HT-29 (cell line): ENCODE measurements at places on chromosomes 11 and 22. TPM values are rescaled to one million over a fixed set of nuclear protein-coding genes. Genes with fewer than 3 reads are reported as not detected.

Gene GNG3
- not detected in 2 replicates for total RNA-seq

Gene CARNS1
- 0.70 and 0.76 TPM in 2 replicates for total RNA-seq

Gene MISFA
- total RNA-seq = 0.76 and 1.0 TPM in 2 replicates

Gene CALCB
- total RNA-seq = not detected in 2 replicates

Gene LDHAL6A
- not detected in 2 replicates for total RNA-seq

Gene DDIAS
- total RNA-seq = 5.2 and 5.7 TPM in 2 replicates

Gene OR51I1
- not detected in 2 replicates for total RNA-seq

Gene ANO3
- under 0.01 and 0.57 TPM in 2 replicates for total RNA-seq

Gene TRIM6
- 0.47 and 2.7 TPM in 2 replicates for total RNA-seq

Gene ALG8
- total RNA-seq = 37.2 and 41.9 TPM in 2 replicates

Gene DDI1
- total RNA-seq = not detected in 2 replicates

Gene TRIM49
- not detected in 2 replicates for total RNA-seq

Gene SERPIND1
- total RNA-seq = not detected in 2 replicates

Gene MFNG
- 1.0 and 2.1 TPM in 2 replicates for total RNA-seq

Gene DDB1
- 262 and 321 TPM in 2 replicates for total RNA-seq

Gene OR52E5
- not detected in 2 replicates for total RNA-seq

Gene NTM
- total RNA-seq = not detected in 2 replicates

Gene NXPE2
- total RNA-seq = not detected in 2 replicates

Gene ADM2
- 2.2 and 4.2 TPM in 2 replicates for total RNA-seq

Gene HTR3A
- not detected in 2 replicates for total RNA-seq

Gene CFAP300
- total RNA-seq = 3.8 and 7.4 TPM in 2 replicates

Gene FXYD6
- total RNA-seq = not detected in 2 replicates

Gene OR2AT4
- total RNA-seq = not detected in 2 replicates

Gene GPR137
- 23.9 and 36.5 TPM in 2 replicates for total RNA-seq

Gene KCNJ5
- total RNA-seq = not detected in 2 replicates

Gene EPS8L2
- 473 and 503 TPM in 2 replicates for total RNA-seq

Gene HTATIP2
- 75.6 and 84.8 TPM in 2 replicates for total RNA-seq

Gene ELF5
- total RNA-seq = 1.3 and 1.6 TPM in 2 replicates

Gene PRODH
- 1.4 and 2.0 TPM in 2 replicates for total RNA-seq

Gene KRTAP5-2
- total RNA-seq = not detected in 2 replicates

Gene C22orf15
- not detected in 2 replicates for total RNA-seq

Gene OR51B5
- total RNA-seq = not detected in 2 replicates

Gene CD59
- total RNA-seq = 90.3 and 115 TPM in 2 replicates

Gene IL18
- total RNA-seq = 1.8 TPM in 2 replicates

Gene OR5P2
- not detected in 2 replicates for total RNA-seq

Gene TEAD1
- 99.5 and 102 TPM in 2 replicates for total RNA-seq

Gene SCN2B
- total RNA-seq = not detected in 2 replicates

Gene HEPN1
- total RNA-seq = not detected in 2 replicates

Gene OTOG
- total RNA-seq = not detected in 2 replicates

Gene PGA5
- total RNA-seq = not detected in 2 replicates

Gene OR52I2
- not detected in 2 replicates for total RNA-seq

Gene PKP3
- total RNA-seq = 284 and 306 TPM in 2 replicates

Gene SYT12
- 0.42 and 1.7 TPM in 2 replicates for total RNA-seq

Gene OR51B2
- total RNA-seq = not detected in 2 replicates

Gene MAPK8IP1
- total RNA-seq = 2.9 and 4.0 TPM in 2 replicates

Gene CARS1
- 47.7 and 55.8 TPM in 2 replicates for total RNA-seq

Gene GVQW3
- total RNA-seq = 1.8 and 2.1 TPM in 2 replicates
